Esophagus mucosa (tissue), 1 donor: ENCODE measurements at places on chromosomes 1 and 21. TPM values are rescaled to one million over a fixed set of nuclear protein-coding genes. Genes with fewer than 3 reads are reported as not detected.

Gene S100A3
- 9.6 TPM for total RNA-seq

Gene GPR52
- total RNA-seq, result 0.56 TPM

Gene PEF1
- 44.0 TPM for total RNA-seq

Gene DISC1
- 2.4 TPM for total RNA-seq

Gene BPNT1
- total RNA-seq, result 20.1 TPM

Gene ST6GALNAC5
- 0.96 TPM for total RNA-seq

Gene VPS13D
- total RNA-seq, result 69.4 TPM

Gene URB1
- 14.8 TPM for total RNA-seq
